ENCODE measurements at places on chromosomes 6 and 20.
A peak's percentile ranks its signal among the peaks of the same experiment; 100 is the strongest.

- DNase-seq: peak; percentile 72
Observed at GRCh38 chr6:19024737-19025136, 637.6 kb downstream of the RNF144B start.

GRCh38 chr6:75493400-75494064 is at the start of gene FILIP1:
TSS of gene FILIP1 (minus strand) at chr6:75493800. CDS start at chr6:75414972, 78,828 bp downstream.
- peak; percentile 87 for DNase-seq

- DNase-seq: no peak
Observed at GRCh38 chr20:48851579-48851978, 23.8 kb upstream of the PREX1 start.

DNA sequence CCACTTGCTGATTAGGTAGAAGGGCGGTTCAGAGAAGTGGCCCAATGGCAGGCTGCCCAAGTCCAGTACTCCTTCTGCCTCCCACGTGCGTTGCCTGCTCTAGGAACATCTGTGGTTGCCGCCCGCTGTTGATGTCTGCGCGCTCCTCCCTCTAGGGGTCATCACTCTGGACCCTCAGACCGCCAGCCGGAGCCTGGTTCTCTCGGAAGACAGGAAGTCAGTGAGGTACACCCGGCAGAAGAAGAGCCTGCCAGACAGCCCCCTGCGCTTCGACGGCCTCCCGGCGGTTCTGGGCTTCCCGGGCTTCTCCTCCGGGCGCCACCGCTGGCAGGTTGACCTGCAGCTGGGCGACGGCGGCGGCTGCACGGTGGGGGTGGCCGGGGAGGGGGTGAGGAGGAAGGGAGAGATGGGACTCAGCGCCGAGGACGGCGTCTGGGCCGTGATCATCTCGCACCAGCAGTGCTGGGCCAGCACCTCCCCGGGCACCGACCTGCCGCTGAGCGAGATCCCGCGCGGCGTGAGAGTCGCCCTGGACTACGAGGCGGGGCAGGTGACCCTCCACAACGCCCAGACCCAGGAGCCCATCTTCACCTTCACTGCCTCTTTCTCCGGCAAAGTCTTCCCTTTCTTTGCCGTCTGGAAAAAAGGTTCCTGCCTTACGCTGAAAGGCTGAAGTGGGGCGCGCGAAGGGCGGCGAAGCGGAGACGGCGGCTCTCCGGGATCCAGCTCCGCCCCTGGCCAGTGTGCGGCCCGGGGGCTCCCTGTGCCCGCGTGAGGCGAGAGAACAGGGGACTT is 8.5 kb downstream of the TRIM15 start:
- peak; percentile 14 for DNase-seq

Data from brain microvascular endothelial cell (primary cell).